Testis (tissue), 5 donors: ENCODE measurements at places on chromosomes 2 and 18. TPM values are rescaled to one million over a fixed set of nuclear protein-coding genes. Genes with fewer than 3 reads are reported as not detected.

DNA sequence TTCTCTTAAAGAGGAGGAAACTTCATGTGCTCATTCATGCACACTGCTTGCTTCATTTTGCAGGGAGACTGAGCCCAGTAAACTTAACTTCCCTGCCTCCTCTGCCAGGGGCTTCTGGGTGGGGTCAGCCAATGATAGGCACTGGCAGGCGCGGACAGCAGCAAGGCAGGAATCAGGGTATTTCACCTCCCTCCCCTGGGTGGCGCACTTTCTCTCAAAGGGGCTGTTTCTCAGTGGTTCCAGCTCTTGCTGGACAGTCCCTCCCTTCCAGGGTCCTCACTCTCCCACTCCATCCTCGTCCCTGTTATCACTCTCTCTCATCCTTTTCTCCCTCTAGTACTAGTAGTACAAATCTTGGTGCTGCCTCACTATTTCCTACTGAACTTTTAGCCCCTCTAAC is 320.5 kb upstream of the ZNF521 start:
- DNase-seq: peak; percentile 58

DNA sequence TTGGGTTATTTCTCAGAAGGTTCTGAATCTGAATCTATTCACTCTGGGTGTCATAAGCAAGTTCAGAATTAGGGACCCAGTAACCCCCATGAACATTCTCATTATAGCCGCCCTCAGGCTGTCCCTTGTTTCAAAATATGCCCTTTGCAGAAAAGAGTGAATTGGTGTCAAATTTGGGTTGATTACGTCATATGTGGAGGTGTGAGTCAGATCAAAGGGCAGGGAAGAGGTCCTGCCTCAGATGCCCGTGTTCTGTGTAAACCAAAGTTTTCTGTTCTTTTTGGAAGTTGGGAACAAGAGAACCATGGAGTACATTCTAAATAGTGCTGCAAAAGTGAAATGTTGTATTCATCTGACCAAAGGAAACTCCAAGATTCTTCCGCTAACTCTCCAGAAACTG is 5.8 kb downstream of the FAM110C start:
- no peak for DNase-seq

GRCh38 chr18:61702007-61702406 is 190.8 kb downstream of the RNF152 start:
- DNase-seq: no peak

DNA sequence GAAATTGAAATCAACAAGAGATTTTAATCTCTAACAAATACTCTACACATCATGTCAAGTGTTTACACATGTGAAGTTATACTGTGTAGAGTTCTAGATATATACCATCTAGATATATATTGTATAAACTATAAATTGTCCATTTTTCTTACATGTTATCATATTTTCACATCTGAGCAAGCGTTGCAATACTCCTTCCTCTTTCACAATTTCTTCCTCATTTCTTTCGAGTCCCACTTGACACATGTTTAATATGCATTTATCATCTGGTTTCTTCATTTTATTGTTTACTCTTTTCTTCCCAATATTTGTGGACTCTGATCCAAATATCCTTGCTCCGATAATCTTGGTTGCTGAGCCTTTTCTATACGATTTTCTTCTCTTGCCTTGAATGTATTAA is 50.2 kb downstream of the UNC80 start:
- DNase-seq: no peak

DNA sequence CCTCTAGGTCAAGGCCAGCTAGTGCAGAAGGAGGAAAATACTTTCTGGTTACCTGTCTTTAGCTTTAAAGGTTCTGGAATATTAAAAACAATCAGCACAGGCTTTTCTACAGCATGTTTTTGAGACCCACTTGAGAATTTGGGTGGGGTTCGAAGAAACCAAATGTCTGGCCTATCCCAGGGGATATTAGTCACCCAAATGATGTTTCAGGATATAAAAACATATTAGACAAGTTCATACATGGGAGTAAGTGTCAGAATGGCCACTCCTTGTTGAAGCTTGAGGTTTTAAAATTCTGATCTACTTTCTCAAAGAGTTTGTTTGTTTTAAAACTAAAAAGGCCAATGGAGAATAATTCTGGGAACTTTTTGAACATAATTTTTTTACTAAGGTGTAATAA is 158.6 kb upstream of the DLX2 start:
- no peak for DNase-seq

DNA sequence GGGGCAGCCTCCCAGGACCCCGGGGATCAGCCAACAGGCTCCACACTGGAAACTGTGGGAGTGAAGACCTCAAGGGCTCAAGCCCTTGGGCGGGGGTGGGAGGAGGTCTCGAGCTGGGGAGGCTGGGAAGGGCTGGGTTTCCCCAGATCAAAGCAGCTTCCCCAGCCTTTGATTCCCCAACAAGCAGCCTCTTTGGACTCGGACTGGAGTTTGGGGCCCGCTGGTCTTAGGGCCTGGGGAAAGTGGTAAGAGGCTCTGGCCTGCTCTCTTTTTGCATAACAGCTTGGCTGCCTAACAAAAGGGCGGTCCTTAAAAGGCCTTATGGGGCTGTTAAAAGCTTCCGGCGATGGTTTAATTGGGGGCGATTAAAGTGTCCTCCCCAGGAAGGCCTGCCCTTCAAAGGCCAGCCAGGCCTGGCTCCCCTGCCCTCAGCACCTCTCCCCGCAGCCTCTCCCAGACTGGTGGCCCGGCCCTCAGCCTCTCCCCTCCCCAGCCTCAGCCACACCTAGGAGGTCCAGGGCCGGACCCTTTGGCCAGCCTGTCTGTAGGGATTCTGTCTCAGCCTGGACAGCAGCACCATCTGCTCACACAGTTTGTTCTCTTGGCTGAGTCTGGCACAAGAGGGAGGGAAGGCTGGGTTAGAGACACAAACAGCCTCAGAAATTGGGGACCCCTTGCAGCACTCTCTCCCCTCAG is 39.6 kb downstream of the ZFP36L2 start:
- DNase-seq: peak; percentile 53

- no peak for DNase-seq
Observed at GRCh38 chr18:6962571-6963451, 154.8 kb downstream of the LAMA1 start.

- DNase-seq: no peak
Observed at GRCh38 chr2:238383743-238384380, 42.9 kb upstream of the ASB1 start.

DNA sequence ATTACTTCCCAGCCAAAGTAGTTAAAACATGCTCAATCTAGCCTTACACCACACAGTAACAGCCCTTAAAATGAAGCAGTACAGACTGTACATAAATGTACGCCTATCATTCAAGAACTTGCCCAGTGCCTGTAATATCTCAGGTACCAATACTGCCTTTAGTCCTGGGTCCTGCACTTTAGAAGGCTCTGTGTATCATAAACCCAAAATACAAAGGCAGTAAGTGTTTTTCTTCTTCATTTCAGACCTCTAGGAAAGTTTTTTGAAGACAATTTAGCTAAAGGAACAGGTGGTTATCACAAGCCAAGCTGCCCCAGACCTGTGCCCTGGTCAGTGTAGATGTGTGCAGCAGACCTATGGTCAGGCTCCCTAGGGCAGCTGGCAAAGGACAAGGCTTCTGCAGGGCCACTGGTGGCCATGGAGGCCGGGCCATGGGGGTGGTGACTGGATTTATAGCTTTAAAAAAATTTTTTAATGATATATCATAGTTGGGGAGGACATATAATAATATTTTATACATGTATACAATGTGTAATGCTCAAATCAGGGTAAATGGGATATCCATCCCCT is 18.8 kb downstream of the LPIN2 start:
- no peak for DNase-seq

DNA sequence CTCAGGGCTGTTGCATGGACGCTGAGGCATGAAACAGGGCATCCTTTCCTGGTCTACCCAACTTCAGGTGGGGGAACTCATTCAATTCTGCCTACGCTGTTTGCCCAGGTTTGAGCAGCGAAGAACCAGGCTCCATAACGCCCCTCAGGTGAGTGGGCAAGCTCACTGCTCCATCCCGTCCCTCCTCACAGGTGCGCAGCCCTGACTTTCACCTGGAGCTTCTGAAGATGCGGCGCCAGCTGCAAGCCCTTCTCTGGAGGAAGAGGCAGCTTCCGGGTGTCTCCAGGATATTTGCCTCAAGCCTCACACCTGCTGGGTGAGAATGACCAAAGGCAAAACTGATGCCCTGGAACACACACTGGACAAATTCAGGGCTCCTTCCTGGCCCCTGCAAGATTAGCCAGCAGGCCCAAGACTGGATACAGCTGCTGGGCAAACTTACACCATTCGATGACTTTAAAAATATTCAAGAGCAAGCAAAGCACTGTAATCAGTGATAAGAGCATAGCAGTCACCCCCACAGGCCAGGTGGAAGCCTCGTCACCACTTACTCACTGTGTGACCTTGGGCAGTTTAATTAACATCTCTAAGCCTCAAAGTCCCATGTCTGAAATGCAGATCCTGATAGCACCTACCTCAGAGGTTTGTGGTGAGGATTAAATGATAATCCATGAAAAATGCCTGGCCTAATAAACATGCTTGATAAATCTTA is 97.7 kb downstream of the GYPC start:
- DNase-seq: no peak

SKA1 gene
- polyA plus RNA-seq: 11.9 TPM

MAPRE3 gene
- polyA plus RNA-seq: 112 TPM

NT5DC4 gene
- polyA plus RNA-seq: 4.2 TPM

TUBB8B gene
- polyA plus RNA-seq: 5.7 TPM

SLC38A11 gene
- polyA plus RNA-seq: 0.58 TPM

ALLC gene
- polyA plus RNA-seq: 35.1 TPM

PAIP2B gene
- 4.5 TPM for polyA plus RNA-seq
